ENCODE measurements at places on chromosomes 5 and 9.

- DNase-seq: no peak
These were observed 35.4 kb downstream of the CXXC5 start for GRCh38 chr5:139683295-139684271.

DNA sequence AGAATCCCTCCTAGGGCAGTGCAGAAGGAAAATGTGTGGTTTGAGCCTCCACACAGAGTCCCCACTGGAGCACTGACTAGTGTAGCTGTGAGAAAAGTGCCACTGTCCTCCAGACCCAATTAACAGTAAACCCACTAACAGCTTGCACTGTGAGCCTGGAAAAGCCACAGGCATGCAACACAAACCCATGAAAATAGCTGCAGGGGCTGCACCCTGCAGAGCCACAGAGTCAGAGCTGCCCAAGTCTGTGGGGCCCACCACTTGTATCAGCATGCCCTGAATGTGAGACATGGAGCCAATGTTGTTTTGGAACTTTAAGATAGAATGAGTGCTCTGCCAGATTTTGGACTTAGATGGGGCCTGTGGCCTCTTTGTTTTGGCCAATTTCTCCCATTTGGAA is 119.8 kb upstream of the CDH9 start:
- no peak for DNase-seq

DNA sequence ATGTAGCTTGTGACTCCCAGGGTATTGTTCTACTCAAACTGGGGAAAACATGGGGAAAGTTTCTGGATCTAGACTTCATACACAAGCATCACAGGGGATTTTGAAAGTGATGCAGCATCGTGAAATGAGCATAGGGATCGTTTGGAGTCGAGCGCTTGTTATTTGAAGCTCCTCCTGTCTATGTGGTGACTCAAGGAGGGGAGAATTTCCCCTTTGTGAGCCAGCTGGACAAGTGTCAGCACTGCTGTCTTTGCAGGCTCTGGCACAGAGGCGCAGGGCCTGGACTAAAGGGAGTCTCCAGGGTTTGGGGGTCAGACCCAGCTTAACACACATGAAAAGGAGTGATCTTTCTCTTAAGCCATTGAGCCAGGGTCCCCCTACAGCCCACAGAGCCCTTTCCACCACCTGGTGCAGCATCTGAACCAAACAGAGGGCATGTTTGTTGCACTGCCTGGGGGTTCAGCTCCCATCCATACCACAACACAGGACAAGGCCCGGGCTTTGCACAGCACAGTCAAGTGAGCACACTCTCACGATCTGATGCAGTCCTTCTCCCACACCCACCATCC is 51.0 kb downstream of the IRF1 start:
- DNase-seq: no peak

- DNase-seq: no peak
These were observed 52.5 kb downstream of the NUP214 start for GRCh38 chr9:131177898-131178297.

DNA sequence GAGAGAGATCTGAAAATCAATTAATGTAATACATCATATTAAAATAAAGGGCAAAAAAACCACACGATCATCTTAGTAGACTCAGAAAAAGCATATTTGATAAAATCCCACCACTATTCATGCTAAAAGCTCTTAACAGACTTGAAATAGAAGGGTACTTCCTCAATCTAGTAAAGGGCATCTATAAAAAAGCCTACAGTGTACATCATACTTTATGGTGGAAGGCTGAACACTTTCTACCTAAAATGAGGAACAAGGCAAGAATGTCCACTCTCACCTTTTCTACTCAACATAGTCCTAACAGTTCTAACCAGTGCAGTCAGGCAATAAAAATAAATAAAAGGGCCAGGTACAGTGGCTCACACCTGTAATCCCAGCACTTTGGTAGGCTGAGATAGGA is 38.9 kb downstream of the POLK start:
- DNase-seq: no peak

DNA sequence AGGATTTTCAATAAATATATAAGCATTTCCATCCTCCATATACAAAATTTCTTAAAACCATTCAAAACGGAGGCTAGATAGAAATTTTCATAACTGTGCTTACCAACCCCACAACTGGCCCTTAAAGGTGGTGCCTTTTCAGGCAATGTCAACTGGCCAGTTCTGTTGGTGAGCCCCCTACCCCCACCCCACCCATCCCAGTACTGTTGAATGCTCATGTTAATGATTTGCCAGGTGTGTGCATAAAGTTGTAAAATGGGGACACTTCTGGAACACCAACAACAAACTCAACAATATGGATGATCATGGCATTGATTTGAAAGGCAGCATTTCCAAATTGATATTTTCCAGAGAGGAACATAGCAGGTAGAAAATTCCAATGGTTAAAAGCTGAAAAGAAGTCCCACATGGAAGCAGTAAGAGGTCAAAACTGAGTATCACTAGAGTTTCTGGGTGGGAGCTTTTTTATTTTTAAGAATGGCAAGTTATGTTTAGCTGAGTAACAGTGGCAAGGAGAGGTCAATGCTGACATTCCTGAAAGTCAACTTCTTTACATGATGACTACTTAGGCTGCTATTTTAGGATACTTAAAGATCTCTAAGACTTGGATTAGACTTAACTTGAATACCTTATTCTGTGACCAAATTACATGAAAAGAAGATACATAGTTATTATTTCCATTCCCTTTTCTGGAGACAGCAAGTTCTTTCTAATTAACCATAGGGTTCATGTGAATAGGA is 2.7 kb downstream of the LEAP2 start:
- DNase-seq: no peak

DNA sequence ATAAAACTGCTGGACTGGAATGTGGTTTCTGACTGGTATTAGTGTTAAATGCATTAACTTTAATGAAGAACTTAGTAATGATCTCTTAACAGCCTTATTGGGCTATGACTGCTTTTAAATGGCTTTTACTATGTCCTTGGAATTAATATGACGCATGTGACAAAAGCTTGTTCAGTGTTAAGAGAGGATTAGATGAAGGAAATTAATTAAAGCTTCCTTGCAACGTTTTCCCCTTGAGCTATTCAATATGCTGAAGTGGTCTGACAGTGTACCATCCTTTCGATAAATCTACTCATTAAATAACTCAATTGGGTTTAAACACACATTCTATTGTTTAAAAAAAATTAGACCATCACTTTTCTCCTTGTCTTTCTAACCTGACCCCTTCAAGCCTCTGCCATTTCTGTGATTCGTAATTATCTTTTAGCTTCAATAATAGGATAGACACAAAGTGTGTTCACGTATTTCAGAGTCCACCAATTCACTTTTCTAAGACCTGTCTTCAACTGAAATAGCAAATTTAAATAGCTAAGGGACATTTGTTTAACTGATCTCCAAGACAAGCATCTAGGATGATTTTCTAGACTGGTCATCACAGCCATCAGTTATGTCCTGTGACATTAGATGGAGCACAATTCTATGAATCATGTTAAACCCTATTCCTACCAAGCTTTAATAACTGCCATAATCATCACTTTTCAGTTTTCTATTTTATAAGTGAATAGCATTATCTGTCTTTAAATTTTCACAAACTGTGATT is 1258.0 kb upstream of the CDH9 start:
- no peak for DNase-seq

DNA sequence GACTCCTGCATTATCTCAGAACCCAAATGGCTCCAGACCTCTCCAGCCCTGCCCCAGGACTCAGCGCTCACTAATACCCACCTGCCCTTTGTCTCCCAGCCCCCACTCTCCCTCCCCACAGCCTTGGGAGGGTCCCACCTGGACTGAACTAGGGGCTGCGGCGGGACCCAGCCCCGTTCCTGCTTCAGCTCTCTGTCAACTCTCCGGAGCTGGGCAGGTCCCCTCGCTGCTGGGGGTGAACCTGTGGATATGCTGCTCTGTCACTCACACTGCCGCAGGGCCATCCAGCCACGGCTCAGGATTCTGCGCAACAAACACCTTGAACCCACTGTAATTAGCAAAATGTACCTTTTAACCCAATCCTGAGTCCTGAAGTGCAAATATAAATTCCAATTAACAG is 36.8 kb downstream of the NDUFS6 start:
- DNase-seq: no peak
